WTC11 (cell line): ENCODE measurements at places on chromosomes 6 and 20.

- DNase-seq = peak; percentile 63
Observed at GRCh38 chr20:20593447-20594170, 118.8 kb downstream of the RALGAPA2 start.

- no peak for DNase-seq
Observed at GRCh38 chr20:17875981-17876385, 92.6 kb downstream of the SNX5 start.

GRCh38 chr6:20747991-20748390, 213.7 kb downstream of the CDKAL1 start:
- DNase-seq = no peak

DNA sequence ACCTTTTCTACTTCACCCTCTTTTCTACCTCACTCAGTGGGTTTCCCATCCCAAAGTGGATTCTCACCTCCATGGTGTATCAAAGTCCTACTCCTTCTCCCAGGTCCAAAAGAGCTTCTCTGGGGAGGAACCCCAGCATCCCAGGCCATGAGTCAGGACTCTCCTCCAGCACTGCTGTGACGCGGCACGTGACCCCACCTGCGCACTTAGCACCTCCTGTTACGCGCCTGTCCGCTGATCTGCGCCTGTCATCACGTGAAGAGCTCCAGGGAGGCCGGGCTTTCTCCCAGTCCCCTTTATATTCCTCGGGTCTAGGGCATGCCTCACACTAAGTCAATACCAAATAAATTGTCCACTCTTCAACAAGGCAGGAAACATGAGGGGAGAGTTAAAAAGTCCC, 226.9 kb upstream of the QKI start:
- DNase-seq = no peak

GRCh38 chr6:153994004-153994403, 45.0 kb upstream of the OPRM1 start:
- no peak for DNase-seq

DNA sequence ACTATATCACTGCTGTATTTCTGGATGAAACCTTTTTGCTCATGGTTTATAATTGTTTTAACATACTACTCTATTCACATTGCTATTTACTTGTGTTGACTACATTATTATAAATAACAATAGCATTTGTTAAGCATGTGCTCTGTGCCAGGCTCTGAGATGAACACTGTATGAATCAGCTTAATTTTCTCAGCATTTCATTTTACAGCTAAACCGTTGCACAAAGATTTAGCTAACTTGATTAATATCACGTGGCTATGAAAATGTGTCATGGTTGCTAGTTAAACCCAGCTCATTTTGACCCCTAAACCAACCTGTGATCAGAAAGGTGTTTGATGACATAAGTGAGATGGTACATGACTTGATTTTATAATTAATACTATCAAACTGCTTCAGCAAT, 77.5 kb downstream of the NCOA7 start:
- DNase-seq = no peak

GRCh38 chr6:127686084-127686483, 109.1 kb downstream of the C6orf58 start:
- DNase-seq = no peak

DNA sequence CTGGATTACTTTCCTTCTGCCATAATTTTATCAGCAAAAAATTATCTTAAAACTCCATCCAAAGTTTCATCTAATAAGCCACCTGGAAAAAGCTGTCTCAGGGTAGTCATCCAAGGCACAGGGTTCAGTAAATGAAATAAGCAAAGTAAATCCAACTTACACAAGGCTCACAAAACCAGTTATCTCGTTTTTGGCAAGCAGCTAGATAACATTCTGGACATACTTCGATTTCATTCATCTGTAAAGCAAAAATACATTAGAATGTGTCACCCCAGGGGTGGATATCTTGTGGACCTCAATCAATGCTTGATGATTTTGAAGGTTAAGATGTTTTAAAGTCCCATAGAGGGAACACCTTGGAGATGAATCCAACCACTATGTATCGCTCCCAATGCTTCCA, 73.1 kb downstream of the ZMYND8 start:
- DNase-seq = no peak

DNA sequence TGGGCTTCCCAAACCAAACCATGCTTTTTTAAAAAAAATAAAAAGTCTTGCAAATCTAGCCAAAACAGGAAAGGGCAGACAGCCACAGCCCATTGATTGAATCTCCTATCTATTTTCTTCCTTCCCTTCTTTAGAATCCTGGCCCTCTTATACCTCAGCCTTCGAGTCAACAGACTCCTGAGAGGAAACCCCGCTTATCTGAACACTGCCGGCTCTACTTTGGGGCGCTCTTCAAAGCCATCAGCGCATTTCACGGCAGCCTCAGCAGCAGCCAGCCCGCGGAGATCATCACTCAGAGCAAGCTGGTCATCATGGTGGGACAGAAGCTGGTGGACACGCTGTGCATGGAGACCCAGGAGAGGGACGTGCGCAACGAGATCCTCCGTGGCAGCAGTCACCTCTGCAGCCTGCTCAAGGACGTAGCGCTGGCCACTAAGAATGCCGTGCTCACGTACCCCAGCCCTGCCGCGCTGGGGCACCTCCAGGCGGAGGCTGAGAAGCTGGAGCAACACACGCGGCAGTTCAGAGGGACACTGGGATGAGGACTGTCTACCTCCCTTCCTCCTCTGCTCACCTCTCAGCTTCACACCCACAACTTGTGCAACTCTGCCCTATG, 10.1 kb upstream of the RTF2 start:
- no peak for DNase-seq

GRCh38 chr6:28635547-28636158, 110.0 kb downstream of the GPX5 start:
- peak; percentile 39 for DNase-seq

DNA sequence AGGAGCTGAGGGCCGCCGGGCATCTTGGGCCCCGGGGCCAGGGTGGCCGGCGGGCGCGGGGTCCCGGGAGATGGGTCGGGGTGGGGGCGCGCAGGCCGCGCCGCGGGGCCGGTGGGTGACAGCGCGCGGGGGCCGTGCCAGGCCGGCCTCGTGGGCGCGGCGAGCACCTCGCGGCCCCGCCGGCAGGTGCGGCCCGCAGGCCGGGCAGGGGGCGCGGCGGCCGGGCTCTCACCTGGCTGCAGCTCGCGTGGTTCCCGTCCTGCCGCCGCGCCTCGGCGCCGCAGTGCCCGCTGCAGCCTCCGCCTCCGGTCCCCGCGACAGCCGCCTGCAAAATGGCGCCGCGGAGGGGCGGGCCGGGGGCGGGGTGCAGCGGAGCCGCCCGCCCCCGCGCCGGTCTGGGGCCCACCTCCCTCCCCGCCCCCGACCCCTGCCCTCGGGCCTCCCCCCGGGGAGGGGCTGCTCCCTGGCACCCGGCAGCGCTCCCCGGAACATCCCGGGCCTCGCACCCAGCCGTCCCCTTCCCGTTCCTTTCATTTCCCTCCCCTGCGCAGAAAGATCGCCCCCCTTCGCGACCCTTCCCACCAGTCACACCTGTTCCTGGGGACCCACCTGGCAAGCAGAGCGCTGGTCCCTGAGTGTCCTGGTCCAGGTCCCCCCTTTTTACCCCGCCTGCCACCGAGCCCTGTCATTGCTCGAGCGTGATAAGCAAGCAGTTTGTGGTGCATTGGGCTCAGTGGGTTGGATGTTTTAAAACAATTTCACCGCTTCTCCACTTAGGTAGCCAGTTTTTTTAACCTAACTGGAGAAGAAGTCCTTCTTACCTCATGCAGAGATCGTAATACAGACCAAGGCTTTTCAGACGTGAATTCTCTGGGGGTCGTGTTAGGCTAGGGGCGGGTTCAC, at the start of gene SLC23A2:
Gene SLC23A2, minus strand, starts transcription at position 337 of the 903 bp plus-strand sequence. CDS start 68,948 bp downstream, outside the sequence.
- peak; percentile 42 for DNase-seq

GRCh38 chr6:56730663-56731529, 88.2 kb upstream of the DST start:
- DNase-seq = no peak

- no peak for DNase-seq
Observed at GRCh38 chr20:24785141-24786110, 163.6 kb upstream of the CST7 start.

DNA sequence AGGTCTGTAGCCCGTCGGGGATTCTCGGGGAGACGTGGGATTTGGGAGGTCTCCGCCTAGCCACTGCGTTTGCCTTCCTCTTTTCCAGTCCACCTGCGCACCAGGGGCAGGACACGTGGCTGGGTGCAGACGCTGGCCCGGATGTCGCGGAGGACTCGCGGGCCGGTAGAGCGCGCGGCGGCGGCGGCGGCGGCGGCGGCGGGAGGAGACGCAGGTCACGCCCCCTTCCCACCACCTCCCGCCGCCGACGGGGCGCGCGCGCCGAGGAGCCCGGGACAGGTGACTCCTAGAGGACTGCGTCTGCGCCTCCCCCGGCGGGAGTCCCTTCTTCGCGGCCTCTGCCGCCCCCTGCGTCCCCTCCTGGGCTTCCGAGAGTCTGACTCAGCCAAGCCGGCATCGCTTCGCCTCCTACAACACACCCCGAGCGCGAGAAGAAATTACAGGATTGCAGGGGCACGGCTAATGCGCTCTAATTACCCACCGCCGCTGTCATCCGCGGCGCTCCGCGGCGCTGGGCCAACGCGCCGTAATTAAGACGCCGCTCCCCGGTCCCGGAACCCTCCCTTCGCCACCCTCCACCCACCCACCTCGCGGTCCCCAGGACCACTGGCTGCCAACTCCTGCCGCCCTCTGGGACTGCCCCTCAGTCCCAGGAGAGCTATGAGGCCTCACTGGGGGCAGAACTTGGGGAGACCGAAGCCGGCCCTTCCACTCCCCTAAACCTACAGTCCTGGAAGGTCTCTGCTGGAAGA, 124.5 kb downstream of the MRPL14 start:
- DNase-seq = peak; percentile 78

DNA sequence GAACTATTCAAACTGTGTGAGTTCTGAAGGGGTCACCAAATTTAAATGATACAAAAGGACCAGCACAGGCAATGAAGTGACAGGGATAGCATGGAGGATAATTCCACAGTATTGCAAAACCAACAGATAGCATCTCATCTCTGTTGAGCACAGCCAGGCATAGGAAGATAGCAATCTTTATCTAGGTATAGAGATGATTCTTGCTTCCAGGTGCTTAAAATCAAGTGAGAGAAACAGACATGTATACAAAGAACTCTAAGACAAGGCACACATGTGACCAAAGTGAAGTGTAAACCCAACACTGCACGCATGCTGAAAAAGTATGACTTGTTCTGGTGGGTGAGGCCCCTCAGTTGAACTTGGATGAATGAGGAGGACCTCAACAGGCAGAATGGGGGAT, 48.4 kb upstream of the ARMC2 start:
- no peak for DNase-seq

- peak; percentile 47 for DNase-seq
Observed at GRCh38 chr20:53609491-53610445, 16.1 kb upstream of the ZNF217 start.
